Stimulated activated CD4-positive, alpha-beta T cell treated with anti-CD3 and anti-CD28 coated beads, TNF-alpha, amount 100 ng/mL, for 4 hours (primary cell): ENCODE measurements at places on chromosomes 5 and 9.

GRCh38 chr5:122730037-122730436 lies 44.8 kb upstream of the SNX2 start:
- DNase-seq: no peak

GRCh38 chr5:87258507-87258906 lies 9.2 kb upstream of the RASA1 start:
- DNase-seq: no peak

- no peak for DNase-seq
Measured at GRCh38 chr5:27784317-27784716, 745.9 kb upstream of the CDH9 start.

DNA sequence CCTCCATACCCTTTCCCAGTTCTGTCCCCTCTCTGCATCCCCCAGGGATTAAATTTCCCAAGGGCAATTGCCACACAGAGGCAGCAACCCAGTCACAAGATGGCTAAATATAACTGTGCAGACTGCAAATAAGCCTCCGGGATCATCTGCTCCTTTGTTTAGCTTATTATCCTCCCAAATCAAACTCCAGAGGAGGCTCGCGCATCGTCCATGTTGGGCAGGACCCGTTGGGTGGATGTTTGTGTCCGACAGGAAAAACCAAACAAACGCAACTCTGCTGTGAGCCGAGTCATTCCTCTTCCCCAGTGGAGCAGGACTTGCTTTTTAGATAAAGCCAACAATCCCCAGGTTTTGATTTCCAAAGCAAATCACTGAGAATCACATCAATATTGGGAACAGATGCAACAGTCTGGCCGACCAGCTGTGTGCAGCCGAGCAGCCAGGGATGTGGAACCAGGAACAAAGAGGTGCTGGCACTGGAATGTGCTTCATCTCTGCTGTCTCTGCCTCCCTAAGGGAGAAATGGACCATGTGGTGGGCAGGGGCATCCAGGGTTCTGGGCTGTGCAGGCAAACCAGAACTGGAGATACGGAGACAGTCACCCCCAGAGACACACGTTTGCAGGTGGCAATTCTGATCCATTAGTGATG lies 89.8 kb downstream of the PTTG1 start:
- no peak for DNase-seq

- DNase-seq: no peak
Measured at GRCh38 chr5:122775550-122776542, 966 bp downstream of the SNX2 start.
